Umbilical cord (tissue), 2 donors: ENCODE measurements at places on chromosomes 3 and 15. TPM values are rescaled to one million over a fixed set of nuclear protein-coding genes. Genes with fewer than 3 reads are reported as not detected.

- no peak for DNase-seq
These were observed 51.0 kb upstream of the ATP13A3 start for GRCh38 chr3:194537732-194538247.

GRCh38 chr3:14467814-14468620 lies 65.6 kb downstream of the SLC6A6 start:
- DNase-seq: peak; percentile 43

- no peak for DNase-seq
These were observed 1498.7 kb upstream of the CADM2 start for GRCh38 chr3:83460052-83460451.

DNA sequence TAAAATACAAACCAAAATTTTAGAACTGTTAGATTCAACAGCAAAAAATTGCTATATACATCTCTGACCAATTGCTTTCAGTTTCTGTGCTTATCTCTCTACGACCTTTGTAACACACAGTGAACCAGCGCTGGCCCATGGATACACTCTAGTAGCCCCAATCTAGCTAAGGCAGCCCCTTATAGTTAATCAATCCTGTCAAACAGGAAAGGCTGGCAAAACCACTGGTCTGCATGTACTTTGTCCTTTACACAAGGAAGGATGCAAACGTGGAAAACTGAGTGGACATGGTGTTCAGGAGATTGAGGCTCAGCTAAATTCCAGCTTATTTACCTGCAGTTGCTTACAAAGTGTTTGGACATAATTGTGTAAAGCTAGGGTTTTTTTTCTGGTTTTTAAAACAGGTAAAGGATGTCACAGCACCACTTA lies 25.9 kb downstream of the ADGRG7 start:
- no peak for DNase-seq

DNA sequence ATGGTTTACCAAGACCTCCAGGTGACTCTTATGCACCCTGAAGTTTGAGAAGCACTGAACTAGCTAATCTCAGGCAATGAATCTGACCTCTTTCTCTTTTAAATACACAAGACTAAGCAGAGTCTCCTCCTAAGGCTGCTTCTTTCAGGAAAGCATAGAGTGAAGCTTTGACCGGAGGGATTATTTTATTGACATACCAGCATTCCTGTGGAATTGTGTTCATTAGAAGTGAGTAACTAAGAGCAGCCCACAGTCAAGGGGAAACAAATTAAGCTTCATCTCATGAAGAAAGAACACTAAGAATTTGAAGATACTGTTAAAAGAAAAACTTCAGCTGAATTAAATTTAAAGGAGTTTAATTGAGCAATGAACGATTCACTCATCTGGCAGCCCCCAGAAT lies 963.5 kb downstream of the NTRK3 start:
- DNase-seq: no peak

DNA sequence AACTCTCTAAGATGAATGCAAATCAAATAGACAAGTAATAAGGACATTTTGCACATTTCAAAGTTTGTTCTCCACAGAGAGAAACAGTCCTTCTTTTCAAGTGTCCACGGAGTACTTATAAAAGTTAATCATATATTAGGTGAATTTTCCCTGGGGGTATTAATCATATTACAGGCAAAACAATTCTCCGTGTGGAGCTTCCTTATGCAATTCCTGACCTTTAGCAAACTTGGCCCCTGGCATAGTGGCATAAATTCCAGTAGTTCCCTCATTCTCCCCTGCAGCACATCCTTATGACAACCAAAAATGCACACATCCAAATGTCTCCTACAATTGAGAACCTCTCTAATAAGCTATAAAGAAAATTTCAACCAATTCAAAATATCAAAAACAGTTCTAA lies 34.4 kb downstream of the FSIP1 start:
- DNase-seq: no peak

- no peak for DNase-seq
These were observed 12.4 kb upstream of the SEC13 start for GRCh38 chr3:10333349-10333650.

DNA sequence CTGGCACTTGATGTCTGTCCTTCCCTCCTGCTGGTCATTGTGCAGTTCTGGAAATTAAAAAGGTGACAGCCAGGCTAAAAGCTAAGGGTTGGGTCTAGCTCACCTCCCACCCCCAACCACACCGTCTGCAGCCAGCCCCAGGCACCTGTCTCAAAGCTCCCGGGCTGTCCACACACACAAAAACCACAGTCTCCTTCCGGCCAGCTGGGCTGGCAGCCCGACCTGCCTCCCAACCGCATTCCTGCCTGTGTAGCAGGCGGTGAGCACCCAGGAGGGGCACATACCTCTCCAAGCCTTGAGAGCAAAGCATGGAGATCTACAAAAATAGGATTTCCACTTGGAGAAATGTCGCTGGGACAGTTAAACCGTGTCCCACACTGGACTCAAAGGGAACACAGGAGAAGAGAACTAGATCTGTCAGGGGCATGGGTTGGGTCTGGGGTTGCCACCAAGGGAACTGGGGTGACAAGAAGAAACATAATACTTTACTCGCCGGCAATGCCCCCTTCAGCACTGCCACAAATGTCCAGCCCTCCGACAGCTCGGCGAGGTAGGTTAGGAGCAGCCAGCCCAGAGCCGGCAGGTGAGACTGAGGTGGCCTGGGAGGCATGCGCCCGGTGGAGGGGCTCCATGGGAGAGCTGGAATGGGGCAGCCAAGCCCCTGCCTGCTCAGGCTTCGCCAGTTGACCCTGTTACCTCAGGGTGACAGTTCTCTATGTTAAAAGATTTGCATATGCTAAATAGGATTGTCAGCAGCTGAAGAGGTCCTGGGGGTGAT lies 52.2 kb downstream of the EXOG start:
- DNase-seq: no peak

- peak; percentile 21 for DNase-seq
These were observed 526 bp downstream of the RMDN3 start for GRCh38 chr15:40754574-40754882.

DNA sequence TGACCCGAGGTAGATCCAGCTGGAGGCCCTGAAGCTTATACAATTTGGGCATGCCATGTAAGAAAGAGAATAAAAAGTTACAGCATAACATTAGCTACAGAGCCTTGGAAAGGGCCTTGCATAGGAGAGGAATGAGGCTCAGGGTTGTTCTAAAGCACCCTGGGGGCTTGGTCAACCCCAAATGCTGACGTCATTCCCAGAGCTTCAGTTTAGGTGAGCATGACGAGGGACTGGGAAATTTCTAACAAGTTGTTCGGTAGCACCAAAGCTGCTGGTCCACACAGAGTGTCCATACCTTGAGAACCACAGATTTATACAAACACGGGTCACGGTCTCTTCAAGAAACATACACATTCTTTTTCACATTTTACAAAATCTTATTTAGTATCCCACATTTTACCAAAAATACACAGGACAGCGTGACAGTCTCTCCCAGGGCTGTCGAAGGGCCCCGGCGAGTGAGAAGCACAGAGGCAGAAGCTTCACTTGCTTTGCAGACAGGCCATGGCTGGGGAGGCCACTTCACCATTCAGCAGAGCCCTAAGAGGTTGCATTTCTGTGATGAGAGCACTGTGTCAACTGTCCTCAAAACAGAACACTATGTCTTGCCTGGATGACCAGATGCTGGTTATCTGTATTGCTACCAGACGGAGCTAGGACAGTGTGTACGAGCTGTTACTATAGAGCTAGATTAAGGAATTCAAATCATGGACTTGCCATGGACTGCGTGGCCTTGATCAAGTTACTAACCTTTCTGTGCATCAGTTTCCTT lies 68.2 kb upstream of the ARRDC4 start:
- DNase-seq: no peak

DNA sequence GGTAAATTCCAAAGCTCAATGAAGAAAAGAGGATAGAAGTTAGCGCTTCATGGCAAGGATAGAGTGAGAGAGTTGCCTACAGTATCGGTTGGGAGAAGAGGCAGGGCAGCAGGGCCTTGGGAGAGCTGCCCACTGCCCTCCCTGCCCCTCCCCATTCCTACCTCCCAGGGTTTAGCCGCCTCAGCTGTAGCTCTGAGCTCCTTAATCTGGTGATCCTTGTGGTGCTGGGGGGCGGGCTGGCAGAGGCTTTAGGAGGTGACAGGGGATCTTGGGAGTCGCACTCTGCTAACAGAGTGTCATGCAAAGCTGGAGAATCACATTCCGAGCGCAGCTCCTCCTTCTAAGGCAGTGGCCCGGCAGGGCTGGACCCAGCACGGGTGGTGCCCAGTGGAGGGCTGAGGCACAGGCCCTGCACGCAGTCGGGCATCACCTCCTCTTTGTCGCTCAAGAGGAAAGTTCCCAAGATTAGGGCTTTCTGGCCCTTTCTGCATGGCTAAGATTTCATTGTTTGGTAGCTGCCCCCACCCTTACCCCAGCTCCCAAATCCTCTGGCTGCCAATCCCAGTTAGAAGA lies 57.1 kb upstream of the POLG start:
- no peak for DNase-seq

GRCh38 chr15:85540085-85540797 lies 159.8 kb downstream of the AKAP13 start:
- DNase-seq: no peak

DNA sequence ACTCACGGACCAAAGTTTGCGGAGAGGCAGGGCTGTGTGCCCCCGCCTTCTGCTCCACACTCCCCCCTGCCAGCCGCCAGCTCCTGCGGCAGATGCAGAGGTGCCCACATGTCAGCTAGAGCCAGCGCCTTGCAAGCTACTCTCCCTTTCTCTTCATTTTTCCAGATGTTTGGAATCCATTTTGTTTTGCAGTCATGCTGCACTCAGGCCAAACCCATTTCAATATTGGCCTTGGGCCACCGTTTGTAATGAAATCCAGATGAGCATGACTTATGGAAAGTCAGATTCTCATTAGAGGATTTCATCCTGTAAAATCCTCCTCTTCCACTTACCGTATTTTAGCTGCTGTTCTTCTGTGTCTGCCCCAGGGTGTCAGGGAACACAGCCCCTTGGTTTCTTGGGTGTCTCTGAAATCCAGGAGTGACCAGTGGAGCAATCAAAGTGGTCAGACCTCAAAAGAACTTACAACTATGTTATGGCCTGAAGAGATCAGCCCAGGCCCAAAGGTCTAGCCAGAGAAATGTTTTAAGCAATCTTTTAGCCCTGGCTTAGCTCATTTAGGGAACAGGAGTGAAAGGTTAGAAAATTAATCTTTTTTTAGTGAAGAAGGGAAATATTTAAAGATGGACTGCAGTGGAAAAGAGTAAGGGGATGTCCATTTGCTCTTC lies 65.8 kb downstream of the AAGAB start:
- DNase-seq: peak; percentile 89

- no peak for DNase-seq
These were observed 78.6 kb upstream of the MITF start for GRCh38 chr3:69660631-69661030.

DNA sequence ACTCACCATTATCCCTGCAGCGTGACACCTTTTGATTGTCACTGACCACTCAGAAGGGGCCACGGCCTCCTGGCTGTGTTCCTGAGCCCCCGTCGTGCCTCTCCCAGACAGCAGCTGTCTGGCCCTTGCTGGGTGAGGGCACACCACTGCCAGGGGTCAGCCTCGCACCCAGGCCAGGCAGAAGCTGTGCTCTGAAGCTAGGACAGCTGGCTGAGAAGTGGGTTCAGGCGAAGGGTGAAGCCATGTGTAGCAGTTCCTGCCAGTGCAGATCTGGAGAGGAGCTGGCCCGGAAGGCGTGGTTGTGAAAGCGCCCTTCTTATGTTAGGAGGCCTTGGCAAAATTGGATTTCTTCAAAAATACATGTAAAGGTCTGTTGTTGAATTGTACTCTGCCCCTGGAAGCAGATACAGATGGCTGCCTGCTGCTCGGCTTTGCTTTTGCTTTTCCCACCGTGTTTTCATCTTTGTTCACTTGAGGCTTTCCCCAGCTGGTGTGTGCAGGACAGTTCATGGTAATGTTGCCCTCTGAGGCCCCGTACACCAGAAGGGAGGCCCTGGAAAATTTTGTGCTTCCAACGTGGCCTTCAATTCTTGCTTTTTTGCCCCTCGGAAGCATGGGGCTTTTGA lies 49.1 kb downstream of the KLHL25 start:
- DNase-seq: no peak

- DNase-seq: no peak
These were observed 319.0 kb downstream of the MECOM start for GRCh38 chr3:169344465-169344864.

DNA sequence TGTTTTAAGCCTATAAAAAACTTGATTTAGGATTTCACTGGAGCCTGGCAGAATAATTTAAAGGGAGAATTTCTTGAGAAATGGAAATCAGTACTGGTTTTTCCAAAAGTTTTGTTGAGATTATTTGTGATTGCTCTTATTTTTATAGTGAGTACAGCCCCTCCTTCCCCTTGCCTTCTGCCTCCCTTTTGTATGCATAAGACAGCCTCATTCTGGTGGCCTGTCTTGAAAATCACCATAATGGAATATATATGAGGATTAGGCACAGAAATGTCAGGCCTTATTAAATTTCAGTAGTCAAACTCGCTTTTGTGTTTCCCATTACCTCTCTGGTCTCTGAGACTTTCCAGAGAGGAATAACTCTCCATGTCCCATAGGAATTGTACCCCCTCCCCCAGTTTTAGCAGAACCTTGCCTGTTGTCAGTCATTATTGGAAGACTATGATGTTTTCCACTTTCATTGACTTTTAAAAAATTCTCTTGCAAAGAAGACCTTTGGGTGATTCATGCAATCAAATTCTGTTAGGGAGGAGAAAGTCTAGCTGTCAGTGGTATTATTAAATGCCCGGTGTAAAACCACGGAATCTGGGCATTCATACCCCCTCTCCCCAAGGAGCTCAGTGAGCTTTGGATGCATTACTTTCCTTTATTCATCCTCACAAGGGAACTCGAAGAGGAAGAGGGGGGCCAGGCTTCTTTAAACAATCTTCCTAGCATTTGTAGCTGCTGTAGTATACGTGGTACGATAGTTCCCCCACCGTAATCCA lies 171.6 kb upstream of the TSC22D2 start:
- DNase-seq: no peak

GRCh38 chr3:124014366-124014942 lies 22.5 kb upstream of the ROPN1 start:
- no peak for DNase-seq

GRCh38 chr3:49910409-49911123 lies 6.9 kb upstream of the MST1R start:
- no peak for DNase-seq

RFX7 gene
- total RNA-seq: 7.0 TPM

C2CD4A gene
- total RNA-seq: 0.72 TPM

ZDHHC23 gene
- 3.1 TPM for total RNA-seq

GABRR3 gene
- total RNA-seq: 4.6 TPM

RBP2 gene
- not detected for total RNA-seq

AGBL1 gene
- total RNA-seq: 4.8 TPM

COL6A6 gene
- 1.9 TPM for total RNA-seq

VEPH1 gene
- 11.6 TPM for total RNA-seq

TRAT1 gene
- total RNA-seq: 1.9 TPM

TMCO5A gene
- 5.3 TPM for total RNA-seq

ROPN1 gene
- 1.4 TPM for total RNA-seq

GP5 gene
- total RNA-seq: 0.72 TPM

EFHB gene
- 7.2 TPM for total RNA-seq

PCNP gene
- 141 TPM for total RNA-seq

GOLGA8T gene
- not detected for total RNA-seq

NMB gene
- total RNA-seq: not detected

TRPM7 gene
- 62.8 TPM for total RNA-seq

SECISBP2L gene
- total RNA-seq: 46.5 TPM
